ENCODE measurements at places on chromosomes 6 and 20.

DNA sequence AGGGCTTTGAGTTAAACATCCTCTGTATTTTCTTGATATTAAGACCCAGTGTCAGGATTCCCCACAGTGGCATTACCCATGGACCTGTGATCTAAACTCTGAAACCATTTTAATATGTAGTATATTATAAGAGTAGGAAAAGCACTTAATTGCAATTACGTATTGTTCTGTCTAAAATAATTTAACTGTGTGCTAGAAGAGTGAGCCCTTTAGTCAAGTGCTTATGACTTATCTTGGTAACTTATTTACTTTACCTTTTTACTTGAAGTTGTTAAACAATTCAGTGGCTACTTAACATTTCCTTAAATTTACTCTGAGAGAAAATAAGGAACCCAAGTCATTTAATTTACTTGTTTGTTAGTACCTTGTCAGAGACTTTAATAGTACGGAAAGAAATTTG is 173.6 kb downstream of the CDKAL1 start:
- no peak for DNase-seq

DNA sequence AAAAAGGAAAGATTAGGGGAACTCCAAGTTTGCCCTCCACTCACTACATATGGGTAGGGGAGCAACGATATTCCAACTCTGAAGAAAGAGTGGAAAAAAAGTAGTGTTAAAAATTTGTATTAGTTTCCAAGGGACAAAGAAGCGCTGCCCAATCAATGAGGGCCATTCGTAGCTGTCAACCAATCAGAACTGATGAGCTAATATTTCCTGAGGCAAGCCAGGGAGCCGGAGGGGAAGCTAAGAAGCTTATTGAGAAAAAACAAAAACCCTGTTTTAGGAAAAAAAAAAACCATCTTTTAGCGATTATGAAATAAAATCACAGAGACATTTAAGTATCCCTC is 59.5 kb downstream of the TRIM38 start:
- DNase-seq: peak; percentile 73

GRCh38 chr6:44068607-44069296 is 58.5 kb downstream of the MRPL14 start:
- no peak for DNase-seq

GRCh38 chr6:118591897-118592296 is 43.8 kb downstream of the PLN start:
- no peak for DNase-seq

DNA sequence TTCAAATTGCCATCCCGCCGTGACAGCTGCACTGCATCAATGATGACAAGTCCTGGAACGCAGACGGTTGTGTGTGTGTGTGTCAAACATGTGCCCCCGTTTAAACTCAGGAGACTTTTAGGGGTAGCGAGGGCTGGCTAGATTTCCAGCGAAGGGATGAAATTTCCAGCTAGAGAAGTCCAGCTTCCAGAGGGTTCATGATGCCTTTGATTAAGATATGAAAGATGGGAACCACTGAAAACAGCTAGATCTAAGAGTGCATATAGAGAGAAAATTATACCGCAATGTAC is 644 bp downstream of the KIZ start:
- DNase-seq: no peak

DNA sequence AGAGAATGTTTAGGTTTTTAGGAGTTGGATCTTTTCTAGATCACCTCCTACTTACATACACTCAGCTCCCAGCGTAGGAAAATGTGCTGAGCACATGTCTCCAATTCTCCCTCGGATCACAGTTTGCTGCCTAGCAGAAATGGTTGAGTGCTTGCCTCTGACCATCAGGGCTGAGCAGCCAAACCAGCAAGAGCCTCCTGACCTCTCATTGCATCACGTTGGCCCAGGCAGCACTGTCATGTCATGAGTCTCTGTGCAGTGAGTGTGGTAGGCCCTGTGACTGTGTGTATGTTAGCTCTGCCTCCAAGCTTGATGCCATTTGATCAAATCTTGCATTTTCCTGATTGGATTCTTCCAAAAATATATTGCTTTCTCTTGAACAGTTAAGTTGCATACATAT is 112.0 kb downstream of the LRRC1 start:
- DNase-seq: peak; percentile 4

GRCh38 chr20:47221036-47221625 is 135.4 kb downstream of the ZMYND8 start:
- DNase-seq: no peak

DNA sequence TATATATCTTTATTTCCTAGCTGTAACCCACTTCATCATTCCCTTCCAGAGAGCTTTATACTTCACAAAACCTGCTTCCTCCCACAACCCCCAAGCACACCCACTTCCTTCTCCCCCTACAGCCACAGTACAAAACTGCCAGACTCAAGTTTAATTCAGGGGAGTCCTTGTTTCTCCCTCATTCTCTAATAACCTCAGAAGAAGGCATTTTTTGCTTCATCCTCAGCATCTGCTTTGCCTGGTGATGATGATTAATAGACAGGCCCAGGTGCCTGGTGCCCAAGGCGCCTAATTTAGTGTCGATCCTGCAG is 414.3 kb downstream of the KIF16B start:
- no peak for DNase-seq

DNA sequence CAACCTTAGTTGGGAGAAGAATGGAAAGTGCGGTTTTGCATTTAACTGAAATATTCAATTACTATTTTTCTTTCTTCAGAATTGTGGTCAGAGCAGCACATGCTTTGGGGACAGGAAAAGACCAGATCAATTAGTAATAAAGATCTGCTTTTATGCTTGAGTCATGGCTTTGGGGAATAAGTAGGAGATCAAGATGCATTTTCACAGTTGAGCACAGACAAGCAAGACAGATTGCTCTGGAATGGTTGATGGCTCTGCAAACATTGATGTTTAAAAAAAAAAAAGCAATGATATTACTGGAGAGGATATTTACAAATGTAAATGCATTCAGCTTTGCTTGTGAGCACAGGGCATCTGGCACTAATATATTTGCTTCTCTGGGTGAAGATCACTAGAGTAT is 224.4 kb upstream of the SASH1 start:
- DNase-seq: no peak

DNA sequence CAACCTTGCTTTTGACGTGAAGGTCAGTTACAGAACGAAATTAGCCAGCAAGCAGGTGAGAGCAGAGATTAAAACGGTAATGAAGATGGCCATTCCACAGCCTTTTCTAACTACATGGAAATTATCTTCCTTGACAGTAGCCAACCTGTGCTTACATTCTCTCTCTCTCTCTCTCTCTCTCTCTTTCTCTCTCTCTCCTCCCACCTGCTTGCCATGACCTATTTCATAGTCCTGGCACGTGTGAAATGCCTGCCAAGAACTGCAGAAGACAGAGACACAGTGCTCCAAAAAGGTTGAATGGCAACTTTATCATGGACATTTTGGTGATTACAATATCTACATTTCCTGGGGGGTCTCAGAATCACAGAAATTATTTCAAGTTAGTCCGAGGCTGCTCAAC is 38.5 kb upstream of the SALL4 start:
- no peak for DNase-seq

DNA sequence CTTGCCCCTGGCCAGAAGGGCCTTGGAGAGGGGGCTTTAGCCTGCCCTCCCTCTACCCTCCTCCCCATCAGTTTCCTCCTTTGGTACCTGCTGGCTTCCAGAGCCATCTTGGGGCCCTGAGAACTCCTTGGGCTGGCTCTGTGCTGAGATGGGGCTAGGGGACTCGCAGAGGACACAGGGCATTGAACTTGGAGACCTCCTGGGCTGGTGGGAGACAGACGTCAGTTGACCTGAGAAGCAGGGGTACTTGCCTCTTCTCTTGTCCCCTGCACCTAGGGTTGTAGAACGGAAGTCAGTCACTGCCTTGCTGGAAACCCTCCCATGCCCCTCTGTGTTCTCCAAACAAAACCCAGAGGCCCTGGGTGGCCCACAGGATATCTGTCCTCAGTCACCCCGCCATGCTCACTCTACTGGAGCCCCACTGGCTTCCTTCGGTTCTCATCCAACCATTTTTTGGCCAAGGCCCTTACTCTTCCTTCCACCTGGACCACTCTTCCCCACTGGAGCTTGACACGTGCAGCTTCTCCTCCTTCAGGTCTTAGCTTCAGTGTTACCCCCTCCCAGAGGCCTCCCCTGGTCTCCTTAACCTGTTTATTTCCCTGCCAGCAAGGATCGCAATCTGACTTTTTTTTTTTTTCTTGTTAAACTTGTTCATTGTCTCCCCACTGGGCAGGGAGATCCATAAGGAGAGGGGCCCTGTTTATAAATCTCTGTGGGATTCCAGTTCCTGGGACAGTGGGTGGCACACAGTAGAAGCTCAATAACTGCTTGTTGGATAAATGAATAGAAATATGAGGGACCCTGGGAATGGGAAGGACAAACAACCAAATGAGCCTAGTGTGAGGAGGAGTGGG is 971 bp downstream of the RBCK1 start:
- DNase-seq: no peak

DNA sequence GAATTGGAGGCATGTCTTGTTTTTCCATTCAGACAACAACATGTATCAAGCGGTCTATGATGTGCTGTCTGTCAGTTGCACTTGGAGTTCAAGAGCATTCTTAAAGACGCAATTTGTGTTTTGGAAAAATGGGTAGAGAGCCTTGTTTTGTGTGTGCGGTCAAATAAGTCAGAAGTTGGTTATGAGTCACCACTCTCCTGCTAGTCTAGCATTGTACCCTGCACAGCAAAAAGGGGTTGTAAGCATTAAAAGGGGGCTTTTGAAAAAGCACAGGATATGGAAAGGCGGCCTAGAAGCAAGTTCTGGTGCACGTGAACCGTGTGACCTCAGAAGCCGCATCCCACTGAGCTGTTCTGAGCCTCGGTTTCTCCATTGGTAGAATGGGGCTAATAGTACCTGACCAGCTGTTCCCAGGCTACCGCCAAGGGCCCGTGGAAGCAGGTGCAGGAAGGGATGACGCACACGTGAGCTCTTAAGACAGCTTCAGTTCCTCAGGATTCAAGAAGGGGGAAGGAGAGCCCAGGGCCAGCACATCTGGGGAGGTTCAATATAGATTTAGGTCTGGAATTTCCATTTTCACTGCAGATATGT is 61.6 kb upstream of the SNX9 start:
- DNase-seq: peak; percentile 65

- DNase-seq: no peak
These were observed 345.0 kb downstream of the QKI start for GRCh38 chr6:163759542-163759941.

DNA sequence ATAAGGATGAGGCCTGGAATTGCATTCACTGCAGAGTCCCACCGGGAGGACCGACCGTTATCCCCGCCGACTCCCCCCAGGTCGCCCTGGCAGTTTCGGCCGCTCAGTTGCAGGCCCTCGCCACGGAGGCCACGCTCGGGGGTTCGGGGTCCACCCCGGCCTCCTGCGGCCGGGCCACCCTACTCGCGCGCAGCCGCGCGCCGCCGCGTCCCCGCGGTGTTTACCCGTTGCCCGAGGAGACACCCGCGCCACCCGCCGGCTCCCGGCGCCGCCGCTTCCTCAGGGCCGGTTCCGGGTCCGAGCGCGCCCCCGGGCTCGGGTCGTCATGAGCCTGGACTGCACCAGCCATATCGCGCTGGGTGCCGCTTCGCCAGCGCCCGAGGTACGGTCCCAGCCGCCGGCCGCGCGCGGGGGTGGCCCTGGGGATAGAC is at the start of gene CCDC170:
Gene CCDC170 (plus strand): TSS at position 214 of the 431 bp plus-strand sequence. CDS start 112 bp downstream, at position 326.
- DNase-seq: no peak

DNA sequence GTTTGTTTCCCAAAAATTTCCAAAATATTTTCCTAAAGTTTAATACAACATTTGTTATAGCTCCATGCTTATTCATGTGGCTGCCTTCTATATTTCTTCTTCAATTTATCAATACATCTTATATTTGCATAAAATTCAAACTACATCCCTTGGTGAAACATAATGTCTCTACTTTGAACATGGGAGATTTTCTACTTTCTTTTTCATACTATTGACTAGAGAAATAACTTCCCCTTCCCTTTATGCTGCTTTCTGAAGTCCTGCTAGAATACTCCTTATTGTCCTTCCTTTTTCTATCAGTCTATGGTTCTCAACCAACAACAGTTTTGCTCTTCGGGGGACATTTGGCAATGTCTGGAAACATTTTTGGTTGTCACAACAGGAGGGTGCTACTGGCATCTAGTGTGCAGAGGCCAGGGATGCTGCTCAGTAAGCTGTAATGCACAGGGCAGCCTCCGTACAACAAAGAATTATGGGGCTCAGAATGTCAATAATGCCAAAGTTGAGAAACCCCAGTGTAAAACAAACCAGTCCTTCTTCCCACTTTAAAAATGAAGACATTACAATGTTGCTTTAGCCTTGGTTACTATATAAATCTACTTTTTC is 29.9 kb downstream of the MKKS start:
- no peak for DNase-seq

- DNase-seq: no peak
These were observed 177.9 kb downstream of the KIF16B start for GRCh38 chr20:16395366-16395765.

GRCh38 chr6:108436771-108437170 is 123.9 kb upstream of the FOXO3 start:
- DNase-seq: no peak

DNA sequence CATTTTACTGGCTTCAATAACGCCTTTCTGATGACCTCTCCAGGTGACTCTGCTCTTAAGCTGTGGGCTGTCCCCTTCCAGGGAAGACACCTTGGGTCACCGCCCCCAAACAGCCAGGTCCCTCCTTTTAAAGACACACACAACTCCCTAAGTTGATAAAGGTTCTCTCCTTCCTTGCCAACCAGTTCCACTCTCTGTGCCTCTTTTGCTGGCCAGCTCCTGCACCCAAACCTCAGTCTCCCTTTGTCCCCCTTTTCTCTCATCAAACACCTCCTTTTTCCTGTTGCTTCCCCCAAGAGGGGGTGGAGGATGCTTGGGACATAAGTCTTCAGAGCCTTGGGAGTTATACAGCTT is 1.0 kb downstream of the NCOA6 start:
- DNase-seq: peak; percentile 86

- no peak for DNase-seq
These were observed 9.8 kb upstream of the BTN1A1 start for GRCh38 chr6:26489996-26490964.

GRCh38 chr20:11712639-11713160 is 205.0 kb upstream of the BTBD3 start:
- DNase-seq: no peak

GRCh38 chr6:155260686-155261085 is 3.1 kb upstream of the CLDN20 start:
- no peak for DNase-seq

DNA sequence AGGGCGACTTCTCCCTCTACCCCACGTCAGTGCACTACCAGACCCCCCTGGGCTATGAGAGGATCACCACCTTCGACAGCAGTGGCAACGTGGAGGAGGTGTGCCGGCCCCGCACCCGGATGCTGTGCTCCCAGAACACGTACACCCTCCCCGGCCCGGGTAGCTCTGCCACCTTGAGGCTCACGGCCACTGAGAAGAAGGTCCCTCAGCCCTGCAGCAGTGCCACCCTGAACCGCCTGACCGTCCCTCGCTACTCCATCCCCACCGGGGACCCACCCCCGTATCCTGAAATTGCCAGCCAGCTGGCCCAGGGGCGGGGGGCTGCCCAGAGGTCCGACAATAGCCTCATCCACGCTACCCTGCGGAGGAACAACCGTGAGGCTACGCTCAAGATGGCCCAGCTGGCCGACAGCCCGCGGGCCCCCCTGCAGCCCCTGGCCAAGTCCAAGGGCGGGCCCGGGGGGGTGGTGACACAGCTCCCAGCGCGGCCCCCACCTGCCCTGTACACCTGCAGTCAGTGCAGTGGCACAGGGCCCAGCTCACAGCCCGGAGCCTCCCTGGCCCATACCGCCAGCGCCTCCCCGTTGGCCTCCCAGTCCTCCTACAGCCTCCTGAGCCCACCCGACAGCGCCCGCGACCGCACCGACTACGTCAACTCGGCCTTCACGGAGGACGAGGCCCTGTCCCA is 57.5 kb upstream of the TMEM181 start:
- no peak for DNase-seq

Data from MCF 10A (cell line).